CD4-positive, alpha-beta T cell treated with Interleukin-10 for 1 hour (primary cell): ENCODE measurements at places on chromosomes 3 and 15.

- no peak for DNase-seq
These were observed 14.7 kb downstream of the SHOX2 start for GRCh38 chr3:158091531-158091930.

DNA sequence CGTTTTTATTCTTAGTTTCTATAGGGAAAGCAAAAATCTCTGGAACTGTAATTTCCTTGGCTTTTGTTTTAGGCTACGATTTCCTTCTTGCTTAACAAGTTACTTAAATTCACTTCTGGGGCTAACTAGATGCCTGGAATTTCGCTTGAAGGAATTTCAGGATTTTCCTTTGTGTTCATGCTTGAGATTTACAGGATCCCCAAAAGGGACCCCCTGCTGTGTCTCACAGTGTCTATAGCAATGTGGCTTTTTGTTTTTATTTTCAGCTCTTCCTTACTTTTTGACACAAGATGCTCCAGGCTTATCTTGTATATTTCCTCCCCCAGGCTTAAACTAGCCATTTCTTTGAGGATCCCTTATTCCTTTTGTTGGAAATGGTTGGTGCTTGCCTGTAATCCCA, 95.5 kb upstream of the DPPA4 start:
- DNase-seq, result no peak

GRCh38 chr3:105997466-105997799, 128.6 kb upstream of the CBLB start:
- no peak for DNase-seq

DNA sequence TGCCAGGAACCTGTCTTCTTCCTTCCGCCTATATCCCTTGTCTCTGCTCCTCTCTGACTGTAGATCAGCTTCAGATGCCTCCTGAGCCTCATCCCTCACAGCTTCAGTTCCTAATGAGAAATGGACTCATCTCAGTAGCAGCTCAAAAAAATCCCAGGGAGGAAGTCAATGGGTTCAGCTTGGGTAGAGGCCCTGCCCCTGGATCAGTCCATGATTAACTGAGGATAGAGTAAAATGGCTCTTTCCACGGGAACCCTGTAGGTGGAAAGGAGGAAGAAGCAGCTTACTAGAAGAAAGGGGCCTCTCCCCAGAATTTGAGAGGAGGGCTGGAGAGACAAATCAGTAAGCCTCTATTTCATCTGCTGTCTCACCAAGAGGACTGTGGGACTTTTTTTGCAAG, 26.9 kb upstream of the HCN4 start:
- no peak for DNase-seq

DNA sequence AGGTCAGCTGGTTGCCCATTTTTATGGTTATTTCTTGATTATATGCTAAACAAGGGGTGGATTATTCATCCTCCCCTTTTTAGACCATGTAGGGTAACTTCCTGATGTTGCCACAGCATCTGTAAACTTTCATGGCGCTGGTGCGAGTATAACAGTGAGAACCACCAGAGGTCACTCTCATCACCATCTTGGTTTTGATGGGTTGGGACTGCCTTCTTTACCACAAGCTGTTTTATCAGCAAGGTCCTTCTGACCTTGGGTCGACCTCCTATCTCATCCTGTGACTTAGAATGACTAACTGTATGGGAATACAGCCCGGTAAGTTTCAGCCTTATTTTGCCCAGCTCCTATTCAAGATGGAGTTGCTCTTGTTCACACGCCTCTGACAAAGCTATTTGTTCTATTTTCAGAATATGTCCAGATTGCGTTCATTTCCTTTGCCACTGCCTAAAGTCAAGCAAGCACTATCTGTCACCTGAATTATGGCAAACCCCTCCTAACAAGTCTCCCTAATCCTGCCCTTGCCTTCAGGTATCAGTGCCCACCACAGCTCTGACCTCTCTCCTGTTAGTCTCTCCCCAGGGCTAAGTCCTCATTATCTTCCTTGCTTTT, 308.5 kb downstream of the ROBO2 start:
- no peak for DNase-seq

- DNase-seq, result no peak
These were observed 51.4 kb downstream of the FLNB start for GRCh38 chr3:58059349-58060321.

- DNase-seq, result no peak
These were observed 188.4 kb downstream of the RAP2B start for GRCh38 chr3:153350420-153350819.

- DNase-seq, result no peak
These were observed 23.8 kb upstream of the FBLN2 start for GRCh38 chr3:13524979-13525669.

- no peak for DNase-seq
These were observed 623.5 kb upstream of the TBL1XR1 start for GRCh38 chr3:177820683-177821316.

DNA sequence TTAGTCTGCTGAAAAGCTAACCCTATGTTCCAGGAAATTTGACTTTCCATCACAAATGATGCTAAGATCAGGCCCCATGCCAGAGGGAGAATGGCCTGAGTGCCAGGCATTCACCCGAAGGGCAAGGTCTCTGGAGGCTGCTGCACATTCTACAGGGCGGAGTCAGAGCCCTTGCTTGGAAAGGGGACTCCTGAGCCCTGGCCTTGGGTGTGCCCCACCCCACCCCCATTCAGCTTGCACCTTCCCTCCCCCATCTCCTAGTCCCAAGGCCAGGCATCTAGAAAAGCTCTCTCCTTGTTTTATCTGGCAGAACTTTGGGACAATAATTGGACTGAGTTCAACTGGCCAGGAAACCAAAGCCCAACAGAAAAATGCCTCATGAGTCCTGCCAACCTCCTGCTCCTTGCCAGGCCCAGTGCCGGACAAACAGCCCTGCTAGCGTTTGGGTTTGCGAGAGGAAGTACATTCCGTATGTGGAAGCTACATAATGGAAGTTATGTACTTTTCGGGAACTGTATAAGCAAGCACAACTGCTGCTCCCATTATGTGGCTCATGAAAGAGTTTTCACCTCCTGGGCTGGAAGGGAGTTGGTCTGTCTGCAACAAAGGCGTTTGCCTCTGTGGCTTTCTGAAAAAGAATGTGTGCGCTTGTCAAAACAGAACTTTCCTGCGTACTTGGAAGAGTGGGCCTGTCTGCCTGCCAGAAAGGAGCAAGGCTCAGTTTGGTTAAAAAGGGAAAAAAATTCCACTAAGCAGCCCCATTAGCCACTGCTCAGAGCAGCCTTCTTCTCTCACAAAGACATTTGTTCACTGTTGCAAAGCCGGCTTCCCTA, 321.5 kb upstream of the CTNNB1 start:
- no peak for DNase-seq

GRCh38 chr15:81302701-81303109, 21.2 kb downstream of the STARD5 start:
- DNase-seq, result no peak

DNA sequence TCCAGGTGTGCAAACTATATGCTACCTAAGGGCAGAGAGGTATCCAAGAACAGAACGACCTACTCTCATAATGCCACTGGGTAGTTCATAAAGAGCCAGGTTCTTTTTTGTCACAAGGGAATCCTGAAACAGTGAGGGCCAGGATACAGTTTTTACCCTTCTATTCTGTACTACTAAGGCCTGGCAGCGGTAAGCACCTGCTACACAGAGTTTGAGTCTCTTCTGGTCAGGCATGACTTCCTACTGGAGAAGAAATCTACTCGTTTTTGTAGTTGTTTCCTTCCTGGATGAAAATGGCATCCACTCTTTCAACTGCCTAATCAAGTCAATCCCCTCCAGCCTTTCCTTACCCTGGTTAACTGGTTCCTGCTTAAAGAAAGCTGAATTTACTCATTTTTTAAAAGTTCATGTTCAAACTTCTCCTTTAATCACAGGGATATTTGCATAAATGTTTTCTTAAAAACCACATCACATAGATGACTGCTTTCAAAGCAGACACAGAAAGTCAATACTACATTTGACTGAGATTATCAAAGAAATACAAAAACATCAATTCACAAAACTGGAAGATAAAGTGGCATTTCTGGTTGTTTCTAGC, 40.0 kb downstream of the MAP4 start:
- no peak for DNase-seq

DNA sequence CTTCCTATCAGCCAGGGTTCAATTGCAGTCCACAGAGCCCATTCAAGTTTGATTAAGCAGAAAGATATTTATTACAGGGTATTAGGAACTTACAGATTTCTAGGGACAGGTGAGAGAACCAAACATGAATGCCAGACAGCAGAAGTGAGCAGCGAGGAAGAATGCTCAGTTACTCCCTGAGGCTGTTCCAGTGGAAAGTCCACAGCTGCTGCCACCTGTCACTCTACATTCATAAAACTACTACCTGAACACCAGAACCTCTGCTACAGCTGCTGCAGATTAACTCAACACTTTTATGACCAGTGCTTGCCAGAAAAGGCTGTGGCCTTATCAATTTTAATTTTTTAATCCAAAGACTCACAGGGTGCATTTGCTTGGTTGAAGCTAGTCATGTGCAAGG, 325.4 kb upstream of the ONECUT1 start:
- no peak for DNase-seq

DNA sequence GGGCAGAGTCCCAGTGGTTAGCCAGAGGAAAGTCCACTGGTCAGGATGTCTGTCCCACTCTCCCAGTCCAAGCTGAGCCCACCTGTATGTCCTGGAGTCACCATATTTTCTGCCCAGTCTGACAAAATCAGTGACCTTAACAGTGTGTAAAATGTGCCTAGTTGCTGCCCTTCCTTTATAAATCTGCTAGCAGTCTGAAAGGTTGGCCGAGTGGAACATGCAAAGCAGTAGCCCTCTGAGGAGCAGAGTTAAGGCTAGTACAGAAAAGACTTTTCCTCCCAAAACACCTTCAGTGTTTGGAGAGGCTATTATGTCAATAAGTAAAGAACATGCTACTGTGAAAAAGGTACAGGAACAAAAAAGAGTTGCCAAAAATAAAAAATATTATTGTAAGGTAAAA, 15.3 kb downstream of the TTC21A start:
- no peak for DNase-seq

- no peak for DNase-seq
These were observed 27.4 kb downstream of the SRGAP3 start for GRCh38 chr3:9222049-9222448.

DNA sequence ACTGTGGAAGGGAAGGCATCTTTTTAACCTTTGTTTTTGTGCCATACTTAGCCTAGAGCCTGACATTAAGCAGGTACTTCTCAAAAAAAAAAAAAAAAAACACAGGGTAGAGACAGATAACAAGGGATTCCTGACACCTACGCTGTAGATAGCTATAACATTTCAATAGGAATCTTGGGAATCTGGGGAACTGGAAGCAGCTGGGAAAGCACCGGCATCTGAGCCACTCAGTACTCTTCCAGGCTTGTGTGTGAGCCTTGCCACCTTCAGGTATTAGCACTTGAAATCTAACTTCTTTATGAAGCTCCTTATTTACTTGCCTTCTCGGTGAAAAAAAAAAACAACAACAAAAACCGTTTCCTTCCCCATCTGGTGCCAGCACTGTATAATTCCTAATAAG, 46.8 kb downstream of the PIK3CA start:
- DNase-seq, result no peak

- no peak for DNase-seq
These were observed 542 bp downstream of the PLOD2 start for GRCh38 chr3:146160321-146160963.

DNA sequence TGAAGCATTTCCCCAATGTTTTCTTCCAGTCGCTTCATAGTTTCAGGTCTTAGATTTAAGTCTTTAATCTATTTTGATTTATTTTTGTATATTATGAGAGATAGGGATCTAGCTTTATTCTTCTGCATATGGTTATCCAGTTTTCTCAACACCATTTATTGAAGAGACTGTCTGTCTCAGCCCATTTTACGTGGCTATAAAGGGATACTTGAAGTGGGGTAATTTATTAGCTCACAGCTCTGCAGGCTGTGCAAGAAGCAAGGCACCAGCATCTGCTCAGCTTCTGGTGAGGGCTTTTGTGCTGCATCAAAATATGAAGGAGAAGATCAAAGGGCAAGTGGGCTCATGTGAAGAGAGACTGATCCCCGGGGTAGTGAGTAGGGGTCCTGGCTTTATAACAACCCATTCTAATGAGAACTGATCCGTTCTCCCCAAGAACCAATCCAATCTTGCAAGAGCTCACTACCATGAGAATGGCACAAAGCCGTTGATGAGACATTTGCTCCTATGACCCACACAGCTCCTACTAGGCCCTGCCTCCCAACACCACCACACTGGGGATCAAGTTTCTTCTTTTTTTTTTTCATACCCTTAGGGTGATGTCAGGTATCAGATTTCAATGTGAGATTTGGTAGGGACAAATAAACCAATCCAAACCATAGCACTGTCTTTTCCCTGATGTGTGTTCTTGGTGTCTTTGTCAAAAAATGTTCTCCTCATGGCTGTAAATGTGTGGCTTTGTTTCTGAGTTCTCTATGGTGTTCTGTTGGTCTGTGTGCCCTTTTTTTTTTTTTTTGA, 63.2 kb downstream of the IQGAP1 start:
- DNase-seq, result no peak

DNA sequence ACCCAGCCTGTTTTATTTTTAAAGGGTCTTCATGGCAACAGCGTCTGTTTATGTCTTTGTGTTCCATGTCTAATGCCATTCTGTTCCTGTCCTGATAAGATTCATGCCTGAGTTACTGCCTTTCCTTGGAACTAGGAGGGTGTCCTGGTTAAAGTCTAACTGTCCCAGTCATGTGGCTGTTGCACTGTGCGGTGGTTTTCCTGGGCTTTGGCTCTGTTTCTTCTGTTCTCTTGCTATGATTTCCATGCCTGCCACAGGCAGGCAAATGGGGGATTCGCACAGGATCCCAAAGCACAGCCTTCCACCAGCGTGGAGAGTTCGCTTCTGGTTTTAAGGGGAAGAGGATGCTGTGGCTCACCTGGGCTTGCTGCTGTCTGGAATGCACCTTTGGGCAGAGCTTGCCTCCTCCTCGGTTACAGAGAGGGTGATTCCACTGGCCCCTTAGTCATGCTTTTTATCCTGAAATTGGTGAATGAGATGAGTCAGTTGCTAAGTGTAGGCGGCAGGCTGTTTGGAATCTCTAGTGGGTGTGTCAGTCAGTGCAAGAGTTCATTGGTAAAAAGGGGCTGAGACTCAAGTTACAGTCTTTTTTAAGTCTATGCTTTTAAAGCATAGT, 86.8 kb downstream of the CCK start:
- no peak for DNase-seq

- DNase-seq, result no peak
These were observed at the start of gene CACNA1D for GRCh38 chr3:53493963-53494791. Gene CACNA1D, plus strand, starts transcription at chr3:53494611. Its CDS starts 556 bp downstream, at chr3:53495167.

GRCh38 chr3:183027276-183027675, 46.9 kb upstream of the DCUN1D1 start:
- no peak for DNase-seq

DNA sequence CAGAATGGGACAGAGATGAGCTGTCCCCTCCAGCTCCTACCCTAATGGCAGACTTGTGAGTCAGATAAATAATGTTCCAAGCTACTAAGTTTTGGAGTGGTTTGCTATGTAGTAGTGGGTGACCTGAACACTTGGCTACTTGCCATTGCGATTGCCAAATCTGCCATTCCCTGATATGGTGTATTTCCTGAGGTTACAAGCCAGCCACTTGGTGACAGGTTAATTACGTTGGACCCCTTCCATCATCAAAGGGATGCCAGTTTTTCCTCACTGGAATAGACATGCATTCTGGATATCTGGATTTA, 33.6 kb downstream of the MORF4L1 start:
- no peak for DNase-seq
